HepG2 (cell line): ENCODE measurements at places on chromosomes 12 and 14. TPM values are rescaled to one million over a fixed set of nuclear protein-coding genes. Genes with fewer than 3 reads are reported as not detected.

The PDE6H gene
- total RNA-seq = not detected in 2 replicates

The MTHFD1 gene
- 106 and 186 TPM in 2 replicates for total RNA-seq

The CCDC38 gene
- total RNA-seq = 0.18 and 0.24 TPM in 2 replicates

The SPIC gene
- not detected in 2 replicates for total RNA-seq

The NOC4L gene
- 12.1 and 14.6 TPM in 2 replicates for total RNA-seq
